ENCODE measurements at places on chromosomes 2 and 18.

- no peak for DNase-seq
Observed at GRCh38 chr2:72139874-72140620, 7.6 kb downstream of the CYP26B1 start.

DNA sequence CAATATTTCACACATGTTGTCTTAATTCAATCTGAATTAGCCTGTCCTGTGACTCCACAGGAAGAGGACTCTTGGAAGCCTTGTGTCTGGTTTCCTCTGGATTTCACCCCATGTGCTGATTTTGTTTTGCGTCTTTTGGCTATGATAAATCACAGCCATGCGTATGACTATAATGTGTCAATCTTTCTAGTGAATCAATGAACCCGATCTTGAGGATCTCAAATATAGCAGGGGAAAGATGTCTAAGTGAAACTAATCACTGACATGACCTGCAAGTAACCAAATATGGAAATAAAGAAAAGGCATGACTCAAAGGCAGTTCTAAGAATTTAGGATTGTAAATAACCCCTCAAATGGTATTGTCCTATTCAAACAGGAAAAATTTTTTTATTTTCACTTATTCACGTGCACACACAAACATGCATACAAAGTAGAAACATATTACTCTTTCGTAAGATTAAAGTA is 8.2 kb downstream of the WDFY1 start:
- no peak for DNase-seq

GRCh38 chr2:224033601-224034000 is 5.5 kb downstream of the SERPINE2 start:
- DNase-seq, result no peak

GRCh38 chr2:239625971-239626734 is 225.3 kb upstream of the HDAC4 start:
- no peak for DNase-seq

- peak; percentile 60 for DNase-seq
Observed at GRCh38 chr2:102005989-102006885, 14.5 kb downstream of the IL1R2 start.

All from GM20000 (cell line).